Dermis microvascular lymphatic vessel endothelial cell (primary cell): ENCODE measurements at places on chromosomes 1 and 21.

DNA sequence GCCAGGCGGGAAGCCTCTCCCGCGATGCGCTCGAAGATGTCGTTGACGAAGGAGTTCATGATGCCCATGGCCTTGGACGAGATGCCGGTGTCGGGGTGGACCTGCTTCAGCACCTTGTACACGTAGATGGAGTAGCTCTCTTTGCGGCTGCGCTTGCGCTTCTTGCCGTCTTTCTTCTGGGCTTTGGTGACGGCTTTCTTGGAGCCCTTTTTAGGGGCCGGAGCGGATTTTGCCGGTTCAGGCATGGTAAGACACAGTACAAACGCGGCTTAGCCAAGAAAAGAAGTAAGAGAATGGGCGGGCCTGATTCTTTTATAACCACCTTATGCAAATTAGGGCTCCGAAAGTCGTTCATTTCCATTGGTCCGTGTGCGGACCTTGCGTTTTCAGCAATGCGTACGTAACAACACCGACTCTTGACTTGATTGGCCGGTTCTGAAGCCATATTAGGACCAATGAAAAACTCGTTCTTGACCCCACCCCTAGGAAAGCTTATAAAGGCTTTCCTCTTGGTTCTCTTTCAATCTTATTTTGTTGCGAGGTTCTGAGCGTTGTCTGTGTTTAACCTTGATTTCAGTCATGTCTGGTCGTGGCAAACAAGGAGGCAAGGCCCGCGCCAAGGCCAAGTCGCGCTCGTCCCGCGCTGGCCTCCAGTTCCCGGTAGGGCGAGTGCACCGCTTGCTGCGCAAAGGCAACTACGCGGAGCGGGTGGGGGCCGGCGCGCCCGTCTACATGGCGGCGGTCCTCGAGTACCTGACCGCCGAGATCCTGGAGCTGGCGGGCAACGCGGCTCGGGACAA, 12.8 kb upstream of the BOLA1 start:
- DNase-seq, result peak; percentile 99

DNA sequence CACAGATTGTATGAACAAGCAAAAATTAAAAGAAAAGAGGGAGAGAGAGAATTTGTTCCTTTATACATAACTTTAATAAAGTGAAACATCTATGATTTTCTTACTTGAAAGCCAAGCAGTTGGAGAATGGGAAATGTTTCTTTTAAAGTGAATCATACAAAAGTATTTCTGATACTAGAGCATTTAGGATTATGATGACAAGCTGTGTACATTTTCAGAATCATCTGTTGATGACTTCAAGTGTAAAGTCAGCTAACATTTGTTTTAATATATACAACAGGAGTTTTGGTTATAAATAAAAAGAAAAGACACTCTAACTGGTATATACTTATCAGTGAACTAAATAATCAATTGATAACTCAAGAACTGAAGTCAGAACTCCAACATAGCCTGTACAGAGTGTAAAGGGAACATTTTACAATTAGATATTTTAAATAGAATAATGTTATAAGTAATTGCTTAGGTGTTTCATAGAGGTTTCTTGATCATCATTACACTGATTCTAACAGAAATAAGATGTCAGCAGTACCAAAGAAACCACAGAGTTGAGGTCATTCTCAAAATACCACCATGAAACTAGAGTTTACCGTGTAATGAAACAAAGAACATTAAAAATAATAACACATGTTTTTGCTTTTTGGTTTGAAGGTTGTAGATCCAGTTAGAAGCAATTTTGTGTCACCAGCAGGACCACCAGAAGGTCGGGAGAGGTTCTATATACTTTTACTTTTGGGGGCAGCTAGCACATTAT, 103.4 kb downstream of the COL24A1 start:
- no peak for DNase-seq

GRCh38 chr1:182968151-182968741, 15.3 kb upstream of the SHCBP1L start:
- DNase-seq, result no peak

DNA sequence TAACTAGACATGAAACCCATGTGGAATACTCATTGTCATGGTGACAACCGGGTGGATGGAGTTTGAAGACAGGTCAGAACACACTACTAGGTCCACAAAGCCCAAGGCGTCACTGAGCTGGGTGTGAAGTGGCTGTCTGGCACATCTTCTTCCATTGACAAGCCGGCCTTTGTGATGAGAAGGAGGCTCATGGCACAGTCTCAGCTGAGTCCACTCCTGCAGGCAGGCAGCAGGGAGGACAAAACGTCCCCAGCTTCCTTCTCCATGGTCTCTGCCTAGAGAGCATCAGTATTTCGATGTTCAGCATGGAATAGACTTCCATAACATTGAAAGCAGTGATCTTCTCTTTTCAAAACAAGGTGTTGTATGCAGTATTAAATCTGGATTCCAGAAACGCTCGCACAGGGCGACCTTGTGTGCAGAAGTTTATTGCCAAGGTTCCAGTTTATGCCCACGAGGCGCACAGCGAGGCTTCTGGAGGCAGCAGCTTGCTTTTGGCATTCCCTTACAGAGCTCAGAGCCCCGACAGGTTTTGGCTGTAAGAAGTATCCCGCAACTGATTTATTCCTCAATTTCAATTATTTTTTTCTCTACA, 104.2 kb downstream of the SIM2 start:
- DNase-seq, result no peak

GRCh38 chr1:232252546-232253118, 377.3 kb downstream of the SIPA1L2 start:
- DNase-seq, result no peak
